Left colon (tissue), 2 donors: ENCODE measurements at places on chromosomes 12 and 14.
A peak's percentile ranks its signal among the peaks of the same experiment; 100 is the strongest.

DNA sequence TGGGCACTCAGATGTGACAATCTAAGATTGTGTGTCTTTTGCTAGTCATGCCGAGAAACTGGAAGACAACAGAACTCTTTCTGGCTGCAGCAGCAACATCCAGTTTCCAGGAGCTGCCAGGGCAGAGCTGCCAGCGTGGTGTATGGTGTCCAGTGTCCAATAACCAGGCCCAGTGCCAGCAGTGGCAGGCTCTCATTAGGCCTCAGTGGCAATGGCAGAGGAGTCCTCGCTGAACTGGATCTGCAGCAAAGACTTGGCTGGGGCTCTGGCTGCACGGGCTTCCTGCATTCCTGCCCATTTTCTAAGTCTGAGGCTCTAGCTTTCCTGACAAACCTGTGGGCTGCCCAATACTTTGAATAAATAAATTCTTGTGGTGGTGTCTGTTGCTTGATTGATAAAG is 26.2 kb upstream of the PPM1A start:
- no peak for DNase-seq

- DNase-seq = no peak
Observed at GRCh38 chr14:67940486-67941455, 121.2 kb downstream of the RAD51B start.

DNA sequence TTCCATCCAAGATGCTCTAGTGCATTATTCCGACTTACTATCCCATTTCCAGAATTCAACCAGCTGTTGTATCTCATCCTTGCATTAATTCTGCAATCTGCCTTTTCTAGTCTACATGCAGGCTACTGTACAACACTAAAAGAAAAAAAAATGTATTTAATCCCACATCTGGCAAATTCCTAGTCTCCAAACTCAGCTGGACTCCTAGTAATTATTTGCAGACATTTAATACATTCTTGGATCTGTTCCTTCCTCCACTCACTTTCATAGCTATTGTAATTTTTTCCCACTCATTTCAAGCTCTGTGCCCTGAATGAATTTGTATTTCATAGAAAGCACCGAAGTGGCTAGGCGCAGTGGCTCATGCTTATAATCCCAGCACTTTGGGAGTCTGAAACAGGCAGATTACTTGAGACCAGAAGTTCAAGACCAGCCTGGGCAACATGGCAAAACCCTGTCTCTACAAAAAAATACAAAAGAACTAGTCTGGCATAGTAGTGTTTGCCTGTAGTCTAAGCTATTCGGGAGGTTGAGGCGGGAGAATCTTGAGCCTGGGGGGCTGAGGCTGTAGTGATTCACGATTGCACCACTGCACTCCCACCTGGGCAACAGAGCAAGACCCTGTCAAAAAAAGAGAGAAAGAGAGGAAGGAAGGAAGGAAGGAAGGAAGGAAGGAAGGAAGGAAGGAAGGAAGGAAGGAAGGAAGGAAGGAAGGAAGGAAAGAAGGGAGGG is 39.5 kb upstream of the YAF2 start:
- no peak for DNase-seq

- DNase-seq = no peak
Observed at GRCh38 chr12:63894132-63894531, 49.6 kb downstream of the SRGAP1 start.

GRCh38 chr12:120404271-120404670 is 33.6 kb upstream of the COX6A1 start:
- DNase-seq = no peak

- peak; percentile 10 for DNase-seq
Observed at GRCh38 chr14:92481386-92481785, 32.2 kb upstream of the RIN3 start.

DNA sequence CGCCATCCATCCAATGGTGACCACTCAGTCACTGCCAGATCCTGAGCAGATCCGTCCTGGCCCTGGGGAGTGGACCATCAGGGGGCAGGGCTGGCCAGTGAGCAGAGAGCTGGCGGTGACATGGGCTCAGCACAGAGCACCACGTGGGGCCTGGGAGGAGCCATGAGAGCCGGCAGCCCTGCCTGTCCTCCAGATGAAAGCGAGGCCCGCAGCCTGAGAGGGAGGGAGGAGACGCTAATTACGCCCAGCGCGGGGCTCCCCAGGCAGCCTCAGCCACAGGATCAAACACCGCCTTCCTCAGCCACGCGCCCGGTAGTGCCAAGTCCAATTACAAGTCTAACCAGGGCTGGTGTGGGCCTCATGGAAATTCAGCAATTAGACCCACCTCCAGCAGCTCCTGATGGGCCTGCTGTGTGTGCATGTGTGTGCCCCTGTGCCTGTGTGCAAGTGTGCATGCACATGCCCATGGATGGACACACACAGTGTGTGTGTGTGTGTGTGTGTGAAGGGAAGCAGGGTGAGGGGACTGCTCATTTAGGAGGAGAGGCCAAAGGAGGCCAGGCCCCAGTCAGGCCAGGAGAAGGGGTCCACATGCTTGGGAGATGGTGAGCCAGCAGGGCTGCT is 68.0 kb downstream of the KIF26A start:
- DNase-seq = peak; percentile 79

- DNase-seq = no peak
Observed at GRCh38 chr14:61460718-61461611, 139.6 kb downstream of the PRKCH start.

DNA sequence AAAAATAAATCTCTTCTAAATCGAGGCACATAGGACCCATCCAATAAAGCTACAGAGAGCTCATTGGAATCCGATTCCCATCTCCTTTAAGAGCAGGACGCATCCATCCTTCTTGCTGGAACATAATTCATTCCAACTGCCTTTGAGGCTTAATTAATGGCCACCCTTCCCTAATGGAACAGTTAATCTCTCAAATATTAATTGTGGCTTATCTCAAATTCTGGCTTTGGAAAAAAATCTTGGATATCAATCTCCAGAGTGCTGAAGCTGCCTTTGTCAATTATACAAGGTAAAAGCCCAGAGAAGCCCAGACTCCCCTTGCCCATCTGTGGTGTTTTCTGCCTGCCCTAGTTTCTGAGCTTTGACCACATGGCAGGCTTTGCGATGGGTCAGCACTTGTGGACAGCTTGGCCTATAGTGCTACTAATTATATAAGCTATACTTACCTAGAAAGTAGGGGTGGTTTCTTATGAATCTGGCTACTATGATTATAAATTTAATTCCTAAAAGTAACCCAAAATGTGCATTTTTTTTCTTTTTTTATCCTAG is 246.3 kb downstream of the NUAK1 start:
- DNase-seq = no peak

DNA sequence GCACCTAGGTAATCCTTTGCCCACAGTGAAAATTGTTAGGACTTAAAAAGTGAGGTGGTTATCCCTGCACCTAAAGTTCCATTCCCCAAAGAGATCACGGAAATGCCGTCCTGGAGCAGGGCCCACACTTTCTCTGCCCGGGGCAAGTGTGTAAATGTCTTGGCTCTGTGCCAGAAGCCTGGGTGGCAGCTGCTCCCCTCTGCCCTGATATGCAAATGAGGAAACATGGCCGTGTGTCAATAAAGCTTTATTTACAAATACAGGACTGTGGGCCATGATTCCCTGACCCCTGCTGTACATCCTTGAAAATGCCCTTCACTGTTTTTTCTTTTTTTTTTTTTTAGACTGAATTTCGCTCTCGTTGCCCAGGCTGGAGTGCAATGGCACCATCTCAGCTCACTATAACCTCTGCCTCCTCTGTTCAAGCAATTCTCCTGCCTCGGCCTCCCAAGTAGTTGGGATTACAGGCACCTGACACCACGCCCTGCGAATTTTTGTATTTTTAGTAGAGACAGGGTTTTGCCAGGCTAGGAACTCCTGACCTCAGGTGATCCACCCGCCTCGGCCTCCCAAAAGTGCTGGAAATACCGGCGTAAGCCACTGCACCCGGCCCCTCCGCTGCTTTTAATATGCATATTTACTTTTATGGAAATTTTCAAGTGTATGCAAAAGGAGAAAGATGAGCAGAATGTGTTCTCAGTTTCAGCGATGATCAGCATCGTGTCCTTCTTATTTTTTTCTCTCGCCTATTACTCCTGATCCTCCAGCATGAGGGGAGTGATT is 75.5 kb downstream of the GALNT9 start:
- DNase-seq = no peak

- DNase-seq = no peak
Observed at GRCh38 chr12:62267480-62267879, 7.3 kb downstream of the USP15 start.

DNA sequence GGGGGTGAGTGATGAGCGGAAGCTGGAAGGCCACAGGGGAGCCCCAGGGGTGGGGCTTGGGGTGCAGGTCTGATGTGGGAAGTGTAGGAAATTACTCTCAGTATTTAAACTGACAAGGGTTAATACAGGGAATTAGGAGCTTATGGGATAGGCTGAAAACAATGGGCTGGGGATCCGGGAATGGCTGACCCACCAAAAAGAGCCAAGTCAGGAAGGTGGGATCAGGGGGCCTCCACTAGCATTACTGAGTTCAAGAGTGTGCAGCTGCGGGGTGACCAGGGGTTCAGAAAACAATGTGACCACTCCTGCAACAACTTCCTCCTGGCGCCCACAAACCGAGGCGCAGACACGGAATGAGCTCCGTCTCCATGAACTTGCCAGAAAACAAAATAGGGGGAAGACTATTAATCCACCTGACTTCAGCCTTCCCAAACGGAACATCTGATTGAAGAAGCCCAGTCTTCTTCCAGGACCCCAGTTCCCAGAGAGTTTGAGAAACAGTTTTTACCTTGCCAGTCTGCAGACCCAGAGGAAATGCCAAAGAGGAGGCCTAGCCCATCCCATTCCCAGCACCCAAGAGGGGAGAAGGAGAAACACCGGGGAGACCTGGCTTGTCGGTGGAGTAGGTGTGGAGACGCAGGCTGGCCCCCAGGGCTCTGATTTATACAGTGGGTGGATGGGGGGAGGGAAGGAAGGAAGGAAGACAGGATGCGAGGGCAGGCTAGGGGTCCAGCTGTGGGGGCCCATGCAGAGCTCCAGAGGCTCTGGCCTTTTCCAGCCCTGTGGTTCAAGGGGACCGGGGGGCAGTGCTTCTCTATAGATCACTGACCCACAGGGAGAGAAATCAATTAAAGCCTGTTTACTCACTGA is 16.5 kb upstream of the YY1 start:
- no peak for DNase-seq

DNA sequence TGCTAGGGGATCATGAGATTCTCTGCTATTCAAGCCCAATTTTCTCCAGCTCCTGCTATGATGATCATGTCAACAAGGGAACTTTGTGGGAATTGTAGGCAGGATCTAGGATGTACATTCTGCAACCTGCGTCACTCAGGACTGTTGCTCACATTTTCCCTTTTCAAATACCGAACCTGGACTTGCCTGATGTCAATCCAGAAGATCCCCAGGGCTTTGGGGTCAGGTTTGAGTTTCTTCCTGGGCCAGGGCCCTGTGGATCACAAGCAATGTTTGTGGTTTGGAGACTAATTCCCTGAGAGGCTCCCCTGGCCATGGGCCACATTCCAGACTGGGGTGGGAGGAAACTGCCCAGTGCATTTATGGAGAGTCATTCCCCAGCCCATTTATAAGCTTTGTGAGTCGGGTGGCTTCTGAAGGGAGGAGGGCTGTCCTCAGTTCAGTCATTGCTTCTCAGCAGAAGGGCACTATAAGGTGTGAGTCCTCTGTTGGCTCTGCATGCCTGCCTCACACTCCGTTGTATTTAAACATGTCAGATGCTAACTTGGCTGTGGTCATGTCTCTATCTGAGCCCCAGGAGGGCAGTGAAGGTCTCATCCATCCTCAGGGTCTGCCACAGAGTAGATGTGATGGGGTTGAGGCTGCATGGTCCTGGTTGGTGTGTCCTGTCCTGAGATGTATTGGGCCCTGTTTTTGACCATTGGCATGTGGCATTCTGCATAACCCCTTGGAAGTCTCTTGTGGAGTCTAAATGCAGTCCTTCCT is 6.5 kb downstream of the KRT86 start:
- DNase-seq = no peak

- DNase-seq = no peak
Observed at GRCh38 chr14:21874167-21874566, 200.5 kb upstream of the OR4E1 start.

DNA sequence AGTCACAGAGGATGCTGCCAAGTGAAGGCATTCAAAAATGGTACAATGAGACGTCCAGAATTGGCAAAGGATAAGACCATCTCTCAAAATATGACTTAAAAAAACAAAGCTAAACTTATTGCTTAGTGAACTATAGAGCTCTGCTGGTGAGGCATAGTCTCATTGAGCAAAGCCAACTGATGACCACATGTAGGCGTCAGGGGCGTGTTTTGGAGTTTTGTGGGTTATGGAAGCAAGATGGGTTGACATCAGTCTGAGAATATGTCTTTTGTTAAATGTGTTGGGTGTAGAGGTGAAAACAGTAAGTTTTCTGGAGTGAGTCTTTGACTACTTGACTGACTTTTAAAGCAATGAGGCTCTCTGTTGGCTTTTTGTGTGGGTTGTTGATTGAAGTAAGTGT is 47.2 kb downstream of the ATL1 start:
- no peak for DNase-seq

DNA sequence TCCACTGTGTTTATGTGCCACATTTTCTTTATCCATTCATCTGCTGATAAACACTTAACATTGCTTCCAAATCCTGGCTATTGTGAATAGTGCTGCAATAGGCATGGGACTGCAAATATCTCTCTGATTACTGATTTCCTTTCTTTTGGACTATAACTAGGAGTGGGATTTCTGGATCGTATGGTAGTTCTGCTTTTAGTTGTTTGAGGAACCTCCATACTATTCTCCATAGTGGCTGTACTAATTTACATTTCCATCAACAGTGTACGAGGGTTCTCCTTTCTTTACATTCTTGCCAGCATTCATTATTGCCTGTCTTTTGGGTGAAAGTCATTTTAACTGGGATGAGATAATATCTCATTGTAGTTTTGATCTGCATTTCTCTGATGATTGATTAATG is 47.6 kb downstream of the TAOK3 start:
- no peak for DNase-seq

DNA sequence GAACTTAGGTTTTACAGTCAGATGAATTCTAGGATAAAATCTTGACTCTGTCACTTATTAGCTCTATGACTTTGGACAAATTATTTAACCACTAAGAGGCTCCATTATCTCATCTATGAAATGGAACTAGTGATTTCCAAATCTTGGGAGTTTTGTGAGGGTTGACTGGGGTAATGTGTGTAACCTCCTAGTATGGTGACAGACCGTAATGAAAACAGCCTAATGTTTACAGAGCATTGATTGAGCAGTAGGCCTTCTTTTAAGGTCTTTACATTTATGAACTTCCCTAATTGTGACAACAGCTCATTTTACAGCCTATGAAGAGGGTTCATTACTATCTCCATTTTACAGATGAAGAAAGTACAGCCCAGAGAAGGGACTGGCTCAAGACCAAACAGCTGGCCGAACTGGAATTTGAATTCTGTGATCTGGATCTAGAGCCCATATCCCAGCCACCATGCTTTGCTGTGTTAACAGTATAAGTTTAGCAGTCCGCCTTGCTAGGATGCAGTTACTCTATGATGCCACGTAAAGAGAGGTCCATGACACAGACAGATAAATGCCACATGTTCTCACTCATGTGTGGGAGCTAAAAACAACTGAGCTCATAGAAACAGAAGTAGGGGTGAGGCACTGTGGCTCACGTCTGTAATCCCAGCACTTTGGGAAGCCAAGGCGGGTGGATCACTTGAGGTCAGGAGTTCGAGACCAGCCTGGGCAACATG is 9.1 kb upstream of the FBXL14 start:
- no peak for DNase-seq
